Purkinje cell (primary cell): ENCODE measurements at places on chromosomes 6 and 20. TPM values are rescaled to one million over a fixed set of nuclear protein-coding genes. Genes with fewer than 3 reads are reported as not detected.

Gene PDE10A
- polyA plus RNA-seq: 17.3 and 20.0 TPM in 2 replicates

Gene RSPH4A
- polyA plus RNA-seq: 0.58 and 2.7 TPM in 2 replicates

Gene RBM24
- 1.7 TPM in 1 of 2 replicates, not detected in the other for polyA plus RNA-seq

Gene TCF15
- not detected in 2 replicates for polyA plus RNA-seq

Gene SLC2A4RG
- 0.93 TPM in 1 of 2 replicates, not detected in the other for polyA plus RNA-seq

Gene MUC22
- polyA plus RNA-seq: not detected in 2 replicates

Gene PBOV1
- not detected in 2 replicates for polyA plus RNA-seq

Gene EDN3
- polyA plus RNA-seq: 0.63 TPM in 1 of 2 replicates, not detected in the other
